ENCODE measurements at places on chromosomes 16 and 17.

DNA sequence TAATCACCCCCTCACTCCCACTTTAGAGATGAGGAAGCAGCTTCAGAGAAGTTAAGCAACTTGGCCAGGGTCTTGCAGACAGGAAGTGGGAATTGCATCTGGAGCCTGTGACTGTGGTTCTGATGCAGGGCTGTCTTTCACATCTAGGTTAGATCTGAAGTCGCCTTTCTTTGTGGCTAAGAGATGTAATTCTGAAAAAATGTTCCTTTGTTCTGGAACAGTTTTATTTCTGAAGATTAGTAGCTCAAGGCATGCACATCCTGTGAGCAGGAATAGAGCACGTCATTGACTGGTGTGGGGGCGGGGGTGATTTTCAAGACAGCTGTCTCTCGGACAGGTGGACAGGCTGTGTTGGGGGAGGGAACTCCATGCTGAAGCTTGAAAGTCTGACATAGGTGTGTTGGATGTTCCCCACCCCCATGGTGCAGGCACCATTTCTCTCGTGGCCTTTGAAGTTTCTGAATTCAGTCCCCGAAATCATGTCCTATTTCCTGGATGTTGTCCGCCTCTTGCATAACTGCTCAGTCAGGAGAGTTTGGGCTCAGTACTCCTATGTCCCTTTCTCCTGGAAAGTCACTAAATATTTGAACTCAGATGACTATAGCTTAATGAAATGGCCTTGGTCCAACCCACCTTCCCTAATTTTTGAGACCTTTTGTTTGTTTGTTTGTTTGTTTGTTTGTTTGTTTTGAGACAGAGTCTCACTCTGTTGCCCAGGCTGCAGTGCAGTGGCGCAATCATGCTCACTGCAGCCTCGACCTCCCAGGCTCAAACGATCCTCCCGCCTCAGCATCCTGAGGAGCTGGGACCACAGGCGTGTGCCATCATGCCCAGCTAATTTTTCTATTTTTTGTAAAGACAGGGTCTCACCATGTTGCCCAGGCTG, 21.0 kb upstream of the HERPUD1 start:
- peak; percentile 81 for DNase-seq

DNA sequence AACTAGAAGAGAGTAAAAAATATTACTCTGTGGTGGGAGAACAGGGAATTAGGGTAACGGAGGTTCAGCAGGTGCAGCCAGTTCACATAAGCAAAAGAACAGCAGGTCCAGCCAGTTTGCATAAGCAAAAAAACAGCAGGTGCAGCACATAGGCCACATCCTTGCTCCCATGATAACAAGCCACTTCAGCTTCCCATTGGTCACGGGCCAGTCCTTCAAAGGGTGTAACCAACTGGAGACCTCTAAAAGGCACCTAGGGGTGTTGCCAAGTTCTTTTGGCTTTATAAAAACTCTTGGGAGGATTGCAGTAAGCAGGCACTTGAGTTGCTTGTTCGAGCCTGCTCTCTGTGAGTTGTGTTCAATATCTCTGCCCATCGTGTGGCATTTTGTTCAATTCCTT, 488.1 kb downstream of the XYLT1 start:
- DNase-seq, result no peak

DNA sequence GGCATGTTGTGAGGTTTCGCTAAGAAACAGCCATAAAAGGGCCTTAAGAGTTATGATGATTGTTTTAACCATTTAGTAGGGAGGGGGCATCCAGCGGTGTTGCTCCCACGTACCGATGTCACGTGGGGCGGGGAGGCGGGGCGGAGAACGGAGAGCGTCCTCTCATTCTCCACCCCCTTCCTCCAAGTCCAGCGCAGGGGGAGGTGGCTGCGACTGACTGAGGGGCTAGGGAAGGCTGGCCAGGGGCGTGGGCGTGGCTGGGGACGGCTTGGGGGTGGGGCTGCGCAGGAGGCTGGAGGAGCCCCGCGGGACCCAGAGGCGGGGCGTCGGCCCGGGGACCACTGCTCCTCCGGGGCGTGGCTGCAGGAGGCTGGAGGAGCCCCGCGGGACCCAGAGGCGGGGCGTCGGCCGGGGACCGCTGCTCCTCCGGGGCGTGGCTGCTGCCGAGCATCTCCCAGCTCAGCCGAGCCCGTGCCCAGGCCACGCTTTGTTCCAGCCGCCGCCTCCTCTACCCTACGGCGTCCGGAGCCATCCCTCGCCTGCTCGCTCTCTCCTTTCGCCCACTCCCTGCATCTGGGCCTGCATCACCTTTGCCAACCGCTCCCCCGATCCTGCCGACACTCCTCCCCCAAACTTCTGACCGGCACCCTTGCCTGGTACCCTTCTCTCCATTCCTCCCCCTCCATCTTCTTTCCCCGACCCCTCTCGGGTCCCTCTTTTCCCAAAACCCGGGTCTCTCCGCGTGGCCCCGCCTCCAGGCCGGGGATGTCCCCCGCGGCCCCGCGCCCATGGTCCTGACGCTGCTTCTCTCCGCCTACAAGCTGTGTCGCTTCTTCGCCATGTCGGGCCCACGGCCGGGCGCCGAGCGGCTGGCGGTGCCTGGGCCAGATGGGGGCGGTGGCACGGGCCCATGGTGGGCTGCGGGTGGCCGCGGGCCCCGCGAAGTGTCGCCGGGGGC, at the start of gene SARM1:
Gene SARM1 (plus strand): TSS at position 450 of the 958 bp plus-strand sequence. CDS start 339 bp downstream, at position 789.
- DNase-seq, result peak; percentile 81

- no peak for DNase-seq
These were observed 82.5 kb downstream of the PCTP start for GRCh38 chr17:55833306-55833705.

- no peak for DNase-seq
These were observed 116.9 kb upstream of the ZKSCAN2 start for GRCh38 chr16:25374556-25374955.

DNA sequence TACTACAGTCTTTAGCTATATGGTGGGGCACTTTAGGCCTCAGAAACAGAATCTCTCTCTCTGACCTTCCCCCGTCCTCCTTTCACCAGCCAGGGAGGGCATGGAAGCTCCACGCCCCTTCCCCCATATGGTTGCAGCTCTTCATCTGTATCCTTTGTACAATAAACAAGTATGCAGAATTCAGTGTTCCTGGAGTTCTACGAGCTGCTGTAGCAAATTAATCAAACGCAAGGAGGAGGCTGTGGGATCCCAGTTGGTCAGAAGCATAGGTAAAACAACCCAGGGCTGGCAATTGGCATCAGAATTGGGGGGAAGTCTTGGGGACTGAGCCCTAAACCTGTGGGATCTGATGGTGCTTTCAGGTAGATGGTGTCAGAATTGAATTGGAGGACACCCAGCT, 163.7 kb upstream of the NLRP1 start:
- DNase-seq, result no peak

DNA sequence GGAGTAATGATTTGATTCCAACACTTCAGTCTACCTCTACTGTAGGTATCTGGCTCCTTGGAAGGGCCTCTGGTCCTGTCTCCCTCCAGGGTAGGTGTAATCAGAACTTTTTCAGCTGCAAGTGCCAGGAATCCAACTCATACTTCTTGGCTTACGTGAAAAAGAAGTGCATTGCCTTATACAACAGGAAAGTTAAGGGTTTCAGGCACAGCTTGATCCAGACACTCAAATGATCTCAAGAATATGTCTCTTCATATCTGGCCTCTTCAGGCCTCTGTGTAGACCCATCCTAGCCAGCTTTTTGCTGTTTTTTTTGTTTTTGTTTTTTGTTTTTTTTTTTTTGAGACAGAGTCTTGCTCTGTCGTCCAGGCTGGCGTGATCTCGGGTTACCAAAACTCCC, 4.2 kb upstream of the CORO1A start:
- DNase-seq, result no peak

DNA sequence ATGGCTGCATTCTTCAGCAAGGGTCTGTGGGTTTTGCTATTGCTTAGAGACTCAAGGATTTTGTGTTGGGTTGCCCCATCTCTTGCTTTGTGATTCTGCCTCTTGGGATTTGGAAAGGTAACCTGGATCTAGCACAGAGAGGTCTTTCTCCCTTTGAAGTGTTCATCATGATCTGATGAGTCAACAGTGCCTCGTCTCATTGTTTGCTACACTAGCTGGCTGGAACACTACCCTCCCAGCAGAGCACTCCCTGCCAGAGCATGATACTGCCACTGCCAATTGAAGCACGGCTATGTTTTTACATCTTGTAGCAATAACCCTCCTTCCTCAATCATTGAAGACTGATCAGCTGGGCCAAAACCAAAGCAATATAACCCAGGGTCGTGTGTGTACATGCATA, 361.0 kb downstream of the CDH13 start:
- DNase-seq, result peak; percentile 40

GRCh38 chr16:50695017-50696000, 1.9 kb downstream of the NOD2 start:
- DNase-seq, result no peak

- DNase-seq, result no peak
These were observed 133.1 kb downstream of the ANKRD11 start for GRCh38 chr16:89357055-89357816.

- DNase-seq, result no peak
These were observed 64.4 kb upstream of the RPL38 start for GRCh38 chr17:74139120-74139519.

DNA sequence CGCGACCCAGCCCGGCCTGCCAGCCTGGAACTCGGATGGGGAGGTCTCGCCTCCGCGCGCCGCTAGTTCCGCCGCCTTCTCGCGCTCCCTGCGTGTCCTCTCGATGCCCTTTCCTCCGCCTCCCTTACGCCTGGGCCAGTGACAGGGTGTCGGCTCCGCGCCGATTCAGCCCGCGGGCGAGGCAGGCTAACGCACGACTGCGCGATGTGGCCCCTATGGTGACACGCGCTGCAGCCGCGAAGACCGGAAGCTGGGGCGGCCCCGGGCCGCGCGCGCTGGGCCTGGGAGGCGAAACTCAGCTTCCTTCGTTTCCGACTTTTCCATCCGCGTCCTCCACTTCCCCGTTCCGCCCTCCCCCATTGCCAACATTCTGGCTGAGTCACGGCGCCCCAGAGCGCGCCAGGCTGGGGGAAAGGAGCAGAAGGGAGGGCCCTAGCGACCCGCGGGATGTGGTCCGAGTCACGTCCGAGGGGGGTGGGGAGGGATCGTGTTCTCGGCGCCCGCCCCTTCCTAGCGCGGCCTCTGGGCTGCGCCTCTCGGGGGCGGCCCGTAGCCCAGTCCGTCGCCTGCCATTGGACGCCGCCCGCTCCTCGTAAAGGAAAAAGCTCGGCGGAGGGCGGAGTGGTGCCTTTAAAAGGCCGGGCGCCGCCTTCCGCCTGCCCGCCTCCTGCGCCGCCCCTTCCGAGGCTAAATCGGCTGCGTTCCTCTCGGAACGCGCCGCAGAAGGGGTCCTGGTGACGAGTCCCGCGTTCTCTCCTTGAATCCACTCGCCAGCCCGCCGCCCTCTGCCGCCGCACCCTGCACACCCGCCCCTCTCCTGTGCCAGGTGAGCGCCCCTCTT, at the start of gene ALDOA:
Gene ALDOA (plus strand): TSS at position 659 of the 841 bp plus-strand sequence. CDS start 1,138 bp downstream, outside the sequence.
- peak; percentile 99 for DNase-seq

- DNase-seq, result no peak
These were observed 393.1 kb upstream of the ASIC2 start for GRCh38 chr17:33686171-33686570.

DNA sequence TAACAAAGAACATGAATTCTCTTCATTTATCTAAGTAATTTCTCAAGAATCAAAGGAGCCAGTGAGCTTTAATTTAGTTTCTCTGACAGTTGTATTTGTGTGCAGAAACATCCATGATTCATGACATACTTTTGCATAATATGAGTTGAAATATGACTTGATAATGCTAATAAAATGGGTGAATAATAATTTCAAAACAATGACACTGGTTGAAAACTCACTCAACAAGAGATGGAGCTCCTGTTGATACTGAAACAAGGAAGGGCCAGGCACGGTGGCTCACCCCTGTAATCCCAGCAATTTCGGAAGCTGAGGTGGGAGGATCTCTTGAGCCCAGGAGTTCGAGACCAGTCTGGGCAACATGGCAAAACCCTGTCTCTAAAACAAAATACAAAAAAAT, 147.0 kb downstream of the MAP2K6 start:
- DNase-seq, result no peak

GRCh38 chr16:7624871-7625766, 292.5 kb downstream of the RBFOX1 start:
- no peak for DNase-seq

- DNase-seq, result no peak
These were observed 1.8 kb downstream of the EVPL start for GRCh38 chr17:76025294-76025693.

DNA sequence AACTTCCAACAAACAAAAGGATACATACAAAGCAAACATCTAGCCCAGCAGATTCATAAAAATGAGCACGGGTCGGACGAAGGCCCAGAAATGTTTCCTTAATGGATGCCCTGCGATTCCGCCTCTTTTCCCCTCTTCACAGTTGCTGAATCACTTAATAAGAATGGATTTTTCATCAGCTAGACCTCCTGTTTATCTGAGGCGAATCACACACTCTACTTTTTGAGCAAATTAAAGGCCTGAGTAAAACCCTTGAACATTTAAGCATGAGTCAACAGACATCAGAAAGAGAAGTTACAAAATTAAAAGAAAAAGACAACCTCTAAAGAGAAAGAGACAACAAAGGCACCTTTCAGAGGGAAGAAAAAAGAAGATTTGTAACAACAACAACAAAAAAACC, 44.7 kb downstream of the HS3ST3A1 start:
- peak; percentile 87 for DNase-seq

DNA sequence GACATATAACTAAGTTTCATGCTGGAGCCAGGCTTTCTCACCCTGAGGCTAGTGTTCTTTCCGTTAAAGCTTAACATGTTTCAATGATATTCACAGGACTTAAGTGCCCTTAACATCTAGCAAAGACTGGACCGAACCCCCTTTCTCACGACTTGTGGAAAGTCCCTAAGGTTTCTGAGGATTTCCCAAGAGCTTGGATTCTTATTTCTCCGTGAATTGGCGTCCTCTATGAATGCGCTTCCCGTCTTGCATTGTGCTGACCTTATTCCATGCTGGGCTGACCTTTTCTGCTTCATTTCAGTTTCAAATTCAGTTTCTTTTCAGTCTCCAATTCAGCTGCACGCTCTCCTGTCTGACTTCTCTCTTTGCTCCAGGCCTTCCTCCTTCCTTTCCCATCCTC, 206.4 kb downstream of the HS3ST3A1 start:
- DNase-seq, result peak; percentile 58

- DNase-seq, result no peak
These were observed 16.6 kb upstream of the ATP6V0C start for GRCh38 chr16:2497116-2497630.

DNA sequence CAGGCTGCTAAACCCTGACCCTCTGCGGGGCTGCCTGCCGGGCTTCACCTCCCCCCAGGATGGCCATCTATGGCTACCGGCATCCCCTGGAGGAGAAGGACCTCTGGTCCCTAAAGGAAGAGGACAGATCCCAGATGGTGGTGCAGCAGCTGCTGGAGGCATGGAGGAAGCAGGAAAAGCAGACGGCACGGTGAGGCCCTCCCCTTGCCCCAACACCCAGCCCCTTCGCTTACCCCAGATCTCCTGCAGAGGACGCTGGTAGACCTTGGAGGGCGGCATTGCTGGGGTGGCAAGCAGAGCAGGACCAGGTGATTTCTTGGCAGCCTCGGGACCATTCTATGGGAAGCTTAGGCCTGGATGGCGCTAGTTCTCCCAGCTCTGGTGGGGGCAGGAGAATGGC, 24.5 kb downstream of the ABCC3 start:
- no peak for DNase-seq

DNA sequence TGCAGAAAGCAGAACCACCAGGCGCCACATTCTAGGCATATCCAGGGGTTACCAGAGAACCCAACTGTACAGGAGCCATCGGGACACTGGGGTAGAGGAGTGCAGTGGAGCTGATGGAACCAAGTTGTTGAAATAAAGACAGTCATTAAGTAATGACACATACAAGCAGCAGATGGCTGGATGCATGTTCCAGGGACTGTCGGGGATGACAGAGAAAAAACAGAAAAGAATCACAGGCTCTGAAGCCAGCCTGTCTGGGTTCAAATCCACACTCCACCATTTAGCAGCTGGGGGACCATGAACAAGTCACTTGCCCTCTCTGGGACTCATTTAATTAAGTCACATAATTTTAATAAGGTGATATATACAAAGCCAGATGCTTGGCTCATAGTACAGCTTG, 117.1 kb downstream of the ZNF423 start:
- no peak for DNase-seq

All from iris pigment epithelial cell (primary cell).